Suppressor macrophage treated with lipopolysaccharide for 1 hour (primary cell): ENCODE measurements at places on chromosomes 2 and 18.

- DNase-seq = no peak
Observed at GRCh38 chr2:45960057-45960863, 308.8 kb downstream of the PRKCE start.

- DNase-seq = peak; percentile 37
Observed at GRCh38 chr2:69499242-69499641, 62.0 kb upstream of the NFU1 start.

DNA sequence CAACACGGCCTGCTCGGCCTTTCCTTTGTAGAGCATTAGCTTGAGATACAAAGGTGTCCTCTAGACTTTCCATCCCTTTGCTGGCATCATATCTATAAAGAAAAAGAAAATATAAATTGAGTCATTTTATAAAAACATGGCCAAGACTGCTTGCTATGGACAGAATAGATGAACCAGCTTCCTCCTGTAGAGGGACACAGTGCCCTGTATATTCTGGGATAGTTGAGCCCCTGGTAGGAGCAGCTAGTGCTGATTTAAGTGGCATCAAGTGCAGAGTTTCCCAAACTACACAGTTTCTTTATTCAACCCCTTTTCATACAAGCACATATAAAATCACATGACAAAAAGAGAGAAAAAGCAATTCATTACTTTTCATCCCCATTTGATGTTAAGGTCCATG, 47.9 kb downstream of the GEMIN6 start:
- no peak for DNase-seq

DNA sequence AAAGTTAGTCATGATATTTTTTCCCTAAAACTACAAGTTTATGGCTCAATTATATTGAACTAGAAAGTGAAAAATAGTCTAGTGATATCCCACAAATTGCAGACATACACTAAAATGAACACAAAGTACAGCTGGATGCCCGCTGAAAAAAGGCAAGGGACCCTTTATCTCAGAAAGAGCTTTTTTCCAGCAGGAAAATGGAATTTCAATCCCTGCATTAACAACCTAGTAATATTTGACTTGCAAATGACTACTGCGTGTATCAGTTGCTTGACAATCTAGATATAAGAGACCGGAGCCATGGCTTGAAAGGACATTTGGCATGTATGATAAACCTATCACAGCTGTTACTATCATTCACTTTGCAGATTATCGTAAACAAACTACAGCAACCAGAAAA, 49.1 kb downstream of the LRPPRC start:
- DNase-seq = no peak

GRCh38 chr2:146265656-146266055, 1579.2 kb upstream of the ACVR2A start:
- DNase-seq = no peak

- DNase-seq = no peak
Observed at GRCh38 chr2:3151153-3151918, 226.3 kb downstream of the EIPR1 start.

DNA sequence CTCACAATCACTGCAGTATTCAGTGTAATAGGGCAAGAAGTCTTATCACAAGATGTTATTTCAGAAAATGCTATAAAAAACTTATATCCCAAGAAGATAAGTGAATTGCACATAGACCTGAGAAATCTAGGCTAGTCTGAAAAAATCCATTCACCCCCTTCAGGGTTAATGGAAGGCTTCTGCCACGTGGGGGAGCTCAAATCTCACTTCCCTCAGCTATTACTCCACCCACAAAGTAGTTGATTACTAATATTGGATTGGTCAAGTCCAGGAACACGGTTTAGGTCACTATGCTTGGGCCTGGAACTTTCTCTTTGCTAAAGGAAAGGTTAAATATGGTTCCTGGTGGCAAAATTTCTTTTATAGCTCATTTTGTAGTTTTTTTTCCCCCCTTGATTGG, 51.2 kb upstream of the ADAM23 start:
- peak; percentile 75 for DNase-seq

- DNase-seq = no peak
Observed at GRCh38 chr2:187617120-187617519, 62.9 kb upstream of the TFPI start.

DNA sequence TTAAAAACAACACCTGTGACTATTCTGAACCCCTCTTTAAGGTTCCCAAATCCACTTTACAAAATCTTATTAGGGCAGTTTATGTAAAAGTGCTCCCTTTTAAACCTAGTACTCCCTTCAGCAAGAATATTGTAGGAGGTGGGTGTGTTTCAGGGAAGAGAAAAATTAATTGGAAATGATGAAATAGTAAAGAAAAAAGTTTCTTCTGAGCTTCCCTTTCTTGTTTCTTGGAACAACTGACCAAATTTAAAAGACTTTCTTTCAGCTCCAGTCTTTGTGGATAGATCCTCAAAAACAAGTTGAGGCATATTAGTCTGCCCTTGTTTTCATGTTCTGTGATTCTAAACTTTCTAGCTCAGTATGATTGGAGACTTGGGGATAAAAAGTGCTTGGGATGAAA, 3.0 kb downstream of the VWA3B start:
- no peak for DNase-seq

GRCh38 chr2:7919510-7919909, 762.3 kb upstream of the ID2 start:
- no peak for DNase-seq

DNA sequence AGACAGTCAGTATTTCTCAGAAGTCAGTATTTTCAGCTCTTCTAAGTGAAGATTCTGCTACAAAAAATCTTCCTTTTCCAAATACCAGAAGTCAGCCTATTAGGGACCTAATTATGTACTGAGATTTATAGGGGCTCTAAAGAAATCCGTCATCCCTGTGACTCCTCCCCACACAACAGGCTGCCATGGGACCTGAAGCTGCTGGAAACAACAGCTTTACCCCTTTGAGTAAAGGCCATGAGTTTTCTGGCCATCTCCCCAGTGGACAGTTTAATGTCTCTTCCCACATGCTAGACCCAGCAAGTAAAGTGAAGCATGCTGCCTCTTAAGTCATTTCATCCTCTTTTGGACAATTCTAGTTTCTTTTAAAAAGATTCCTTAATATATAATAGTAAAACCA, 255.7 kb upstream of the ACVR2A start:
- DNase-seq = no peak

DNA sequence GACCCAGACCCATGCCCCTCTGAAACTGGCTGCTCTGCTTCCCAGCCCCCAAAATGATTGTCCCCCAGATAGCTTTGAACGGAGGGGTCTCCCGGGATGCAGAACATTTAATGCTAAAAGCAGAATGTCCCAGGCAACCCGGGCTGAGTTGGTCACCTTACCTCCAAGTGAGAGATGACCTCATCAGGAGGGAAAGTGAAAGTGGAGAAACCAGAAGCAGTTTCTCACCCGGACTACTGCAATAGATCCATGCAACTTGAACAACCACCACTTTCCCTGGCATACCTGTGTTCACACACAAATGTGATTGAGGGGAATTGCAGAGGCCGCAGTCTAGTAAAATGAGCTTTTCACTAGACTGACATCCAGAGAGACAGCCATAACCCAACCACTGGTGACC, 75.3 kb upstream of the NPAS2 start:
- peak; percentile 64 for DNase-seq

- DNase-seq = peak; percentile 54
Observed at GRCh38 chr2:237682856-237683670, 55.7 kb downstream of the LRRFIP1 start.

GRCh38 chr2:205276116-205276777, 406.1 kb upstream of the NRP2 start:
- no peak for DNase-seq

GRCh38 chr18:155688-156087, 2.7 kb upstream of the USP14 start:
- no peak for DNase-seq
